ENCODE measurements at places on chromosomes 12 and 14. TPM values are rescaled to one million over a fixed set of nuclear protein-coding genes. Genes with fewer than 3 reads are reported as not detected.

DNA sequence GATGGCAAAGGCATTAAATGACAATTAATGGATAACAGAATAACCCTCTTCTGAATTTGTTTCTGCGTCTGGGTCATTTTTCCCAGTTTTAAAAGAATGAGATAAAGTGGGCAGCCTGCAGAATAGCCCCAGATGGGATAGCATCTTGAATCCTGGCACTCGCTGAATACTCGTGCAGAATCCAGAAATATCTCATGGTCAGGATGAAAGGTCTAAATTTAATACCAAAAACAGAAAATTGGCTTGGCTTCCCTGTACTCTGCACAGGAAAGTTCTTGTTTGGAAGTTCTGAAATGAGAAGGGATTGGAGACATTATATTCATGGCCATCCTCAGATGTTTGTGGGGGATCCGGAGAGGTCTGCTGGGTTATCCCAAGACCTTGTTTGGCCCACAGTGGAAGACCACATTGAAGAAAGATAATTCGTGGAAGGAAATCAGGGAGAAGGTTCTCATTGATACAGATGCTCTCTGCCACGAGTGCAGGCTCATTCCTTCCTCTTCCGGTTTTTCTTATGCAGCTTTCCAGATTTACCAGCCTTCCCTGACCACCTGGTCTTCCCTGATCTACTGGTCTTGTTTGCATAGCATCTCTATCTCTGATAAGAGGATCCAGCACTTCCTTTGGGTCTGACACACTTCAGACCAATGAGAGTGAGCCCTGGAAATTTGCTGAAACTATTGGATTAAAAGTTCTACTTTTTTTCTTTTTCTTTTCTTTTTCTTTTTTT is 6.0 kb upstream of the IFT81 start:
- no peak for DNase-seq
- H3K4me1 ChIP-seq: peaks cover 5% of the 10 kb centered on the region
- no peak overlapping the region for H3K4me3 ChIP-seq

- H3K27ac ChIP-seq: no peak overlapping the region
- no peak overlapping the region for H3K4me3 ChIP-seq
- no peaks in the 10 kb centered on the region for H3K4me1 ChIP-seq
- peaks cover 25% of the 10 kb centered on the region for H3K27me3 ChIP-seq
- H3K36me3 ChIP-seq: no peaks in the 10 kb centered on the region
These were observed 18.7 kb upstream of the FBRSL1 start for GRCh38 chr12:132471011-132471857.

- no peaks in the 10 kb centered on the region for H3K27me3 ChIP-seq
- H3K27ac ChIP-seq: no peak overlapping the region
- DNase-seq: peak; percentile 89
- H3K36me3 ChIP-seq: no peaks in the 10 kb centered on the region
These were observed 26.3 kb downstream of the CMA1 start for GRCh38 chr14:24481622-24482324.

GRCh38 chr14:90398315-90398839 is 1.5 kb downstream of the CALM1 start:
- no peak for DNase-seq
- no peaks in the 10 kb centered on the region for H3K27me3 ChIP-seq
- peak overlapping the region; percentile 87 for H3K4me3 ChIP-seq
- H3K36me3 ChIP-seq: peaks cover 22% of the 10 kb centered on the region

GRCh38 chr12:130677957-130678558 is 38.0 kb downstream of the RIMBP2 start:
- H3K27me3 ChIP-seq: no peaks in the 10 kb centered on the region
- no peak overlapping the region for H3K27ac ChIP-seq
- H3K4me1 ChIP-seq: no peaks in the 10 kb centered on the region
- no peak for DNase-seq

GRCh38 chr14:77224212-77224611 is 42.6 kb downstream of the TMEM63C start:
- peaks cover 19% of the 10 kb centered on the region for H3K4me1 ChIP-seq
- H3K4me3 ChIP-seq: no peak overlapping the region
- H3K36me3 ChIP-seq: no peaks in the 10 kb centered on the region
- H3K27ac ChIP-seq: no peak overlapping the region

DNA sequence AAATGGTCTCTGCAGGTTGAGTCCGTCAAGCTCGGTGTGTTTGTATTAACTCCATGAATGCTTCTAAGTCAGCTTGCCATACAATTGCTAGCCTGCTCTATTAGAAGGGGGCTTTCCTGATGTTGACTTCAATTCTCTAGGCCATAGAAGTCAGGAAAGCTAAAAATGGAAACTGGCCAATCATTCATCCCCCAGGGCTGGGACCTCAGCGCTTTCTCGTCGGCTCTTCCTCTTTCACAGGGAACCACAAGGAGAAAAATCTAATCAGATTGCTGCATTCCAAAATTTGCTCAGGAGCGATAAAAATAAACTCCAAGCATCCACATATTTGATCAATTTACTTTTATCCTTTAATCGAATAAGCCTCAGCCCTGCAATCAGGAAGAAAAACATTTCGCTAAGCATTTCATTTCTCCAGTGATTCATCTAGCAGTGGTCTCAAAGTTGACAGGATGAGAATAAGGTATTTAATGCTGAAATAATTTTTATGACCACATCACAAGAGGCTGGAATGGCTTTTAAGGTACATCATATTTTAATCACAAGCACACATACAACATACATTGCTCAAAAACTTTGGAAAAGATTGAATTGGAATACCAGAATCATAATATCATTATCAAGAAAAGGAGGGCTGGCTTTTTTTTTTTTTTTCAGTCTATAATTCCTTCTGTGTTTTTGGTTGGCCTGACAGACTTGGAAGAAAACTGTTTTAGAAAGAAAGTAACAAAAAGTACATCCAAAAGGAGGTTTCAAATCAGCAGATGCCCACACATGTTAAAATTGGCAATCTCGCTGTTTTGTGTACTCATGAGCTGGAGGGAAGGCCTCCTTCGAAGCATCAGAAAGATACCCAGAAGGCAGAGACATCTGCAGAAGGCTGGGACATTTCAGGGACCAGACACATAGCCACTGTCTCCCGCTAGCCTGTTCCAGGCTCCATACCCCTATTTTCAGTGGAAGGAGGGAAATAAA is 316.3 kb downstream of the NUAK1 start:
- H3K27me3 ChIP-seq: no peaks in the 10 kb centered on the region
- no peaks in the 10 kb centered on the region for H3K4me1 ChIP-seq
- H3K4me3 ChIP-seq: no peak overlapping the region
- no peaks in the 10 kb centered on the region for H3K36me3 ChIP-seq
- H3K27ac ChIP-seq: no peak overlapping the region

The EID3 gene
- 1.2 TPM for polyA plus RNA-seq

DNA sequence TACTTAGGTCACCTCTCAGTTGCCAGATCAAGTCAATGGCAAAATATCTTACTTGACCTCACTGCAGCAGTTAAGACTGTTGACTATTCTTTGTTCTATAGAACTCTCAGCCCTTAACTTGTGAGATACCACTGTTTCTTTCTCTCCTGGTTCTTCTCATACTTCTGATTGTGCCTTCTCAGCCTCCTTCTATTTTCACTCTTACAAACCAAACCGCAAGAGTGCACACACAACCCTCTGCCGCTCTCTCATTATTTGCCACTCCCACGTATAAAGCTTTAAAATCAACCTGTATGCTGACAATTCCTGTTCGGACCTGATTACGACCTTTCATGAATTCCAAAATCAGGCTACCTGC is 4.5 kb downstream of the E2F7 start:
- H3K4me3 ChIP-seq: no peak overlapping the region
- no peaks in the 10 kb centered on the region for H3K27me3 ChIP-seq
- no peaks in the 10 kb centered on the region for H3K4me1 ChIP-seq
- DNase-seq: no peak
- H3K36me3 ChIP-seq: peaks cover 27% of the 10 kb centered on the region

DNA sequence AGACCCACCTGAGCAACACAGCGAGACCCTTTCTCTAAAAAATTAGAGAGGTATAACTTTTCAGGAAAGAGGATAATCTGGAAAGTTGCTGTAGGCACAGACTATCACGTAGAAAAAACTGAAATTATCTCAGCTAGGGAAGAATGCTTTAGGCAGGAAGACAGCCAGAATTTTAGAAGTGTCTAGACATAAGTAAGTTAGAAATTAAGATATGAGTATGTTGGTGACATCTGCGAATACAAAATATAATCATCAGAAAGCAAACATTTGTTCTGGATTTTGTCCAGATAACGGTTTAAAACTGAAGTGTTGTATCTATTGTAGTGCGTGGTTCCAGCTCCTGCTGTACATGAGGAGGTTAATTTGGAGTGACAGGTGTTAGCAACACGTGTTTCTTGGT is 123.2 kb downstream of the FBXL14 start:
- no peaks in the 10 kb centered on the region for H3K27me3 ChIP-seq
- H3K27ac ChIP-seq: no peak overlapping the region
- H3K36me3 ChIP-seq: no peaks in the 10 kb centered on the region
- H3K4me1 ChIP-seq: peaks cover 14% of the 10 kb centered on the region
- no peak for DNase-seq

- H3K36me3 ChIP-seq: peaks cover 10% of the 10 kb centered on the region
- no peaks in the 10 kb centered on the region for H3K27me3 ChIP-seq
- H3K4me1 ChIP-seq: no peaks in the 10 kb centered on the region
These were observed 26.4 kb downstream of the TM7SF3 start for GRCh38 chr12:26987634-26988424.

Measured in H1 (cell line).